ENCODE measurements at places on chromosomes 3 and 15.

- no peak for DNase-seq
Measured at GRCh38 chr3:122364490-122364889, 18.5 kb downstream of the MIX23 start.

- DNase-seq: no peak
Measured at GRCh38 chr3:20096135-20096685, 56.0 kb downstream of the KAT2B start.

DNA sequence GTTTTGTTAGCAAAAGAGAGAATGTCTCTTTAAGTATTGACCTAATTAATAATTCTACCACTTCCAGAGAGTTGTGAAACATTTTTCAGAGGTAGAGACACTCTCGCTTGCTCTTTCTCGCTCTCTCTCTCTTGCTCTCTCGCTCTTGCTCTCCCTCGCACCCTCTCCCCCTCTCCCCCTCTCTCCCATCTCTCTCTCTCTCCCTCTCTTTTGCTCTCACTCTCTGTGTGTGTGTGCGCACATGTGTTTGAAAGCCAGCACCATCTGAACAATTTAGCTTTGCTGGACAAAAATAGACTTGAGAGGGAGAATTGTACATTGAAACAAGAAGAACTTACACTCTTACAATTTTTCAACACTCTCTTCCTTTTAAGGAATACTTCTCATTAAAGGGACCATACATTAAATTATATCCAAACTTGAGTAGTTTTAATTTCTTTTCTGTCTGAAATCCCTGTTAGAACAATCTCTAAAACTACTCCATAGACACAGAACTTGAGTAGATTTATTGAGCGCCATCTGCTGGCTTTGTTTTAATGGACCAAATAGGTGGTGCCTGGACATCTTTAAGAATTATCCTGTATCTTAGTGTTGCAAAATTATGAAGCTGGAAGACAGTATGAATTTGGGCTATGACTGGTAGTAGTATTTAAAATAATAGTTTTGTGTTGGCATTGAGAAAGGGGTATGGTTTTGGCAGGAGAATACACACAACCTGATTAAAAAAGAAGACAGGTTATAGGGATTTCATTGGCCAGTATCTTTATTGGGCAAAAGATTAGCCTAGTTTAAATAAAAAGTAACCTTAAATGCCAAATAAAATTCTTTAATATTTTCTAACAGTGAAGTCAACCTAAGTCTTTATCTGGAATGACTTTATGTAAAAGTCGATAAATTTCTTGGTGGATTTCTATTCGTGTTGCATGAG, 124.6 kb downstream of the AKAP13 start:
- DNase-seq: peak; percentile 11

DNA sequence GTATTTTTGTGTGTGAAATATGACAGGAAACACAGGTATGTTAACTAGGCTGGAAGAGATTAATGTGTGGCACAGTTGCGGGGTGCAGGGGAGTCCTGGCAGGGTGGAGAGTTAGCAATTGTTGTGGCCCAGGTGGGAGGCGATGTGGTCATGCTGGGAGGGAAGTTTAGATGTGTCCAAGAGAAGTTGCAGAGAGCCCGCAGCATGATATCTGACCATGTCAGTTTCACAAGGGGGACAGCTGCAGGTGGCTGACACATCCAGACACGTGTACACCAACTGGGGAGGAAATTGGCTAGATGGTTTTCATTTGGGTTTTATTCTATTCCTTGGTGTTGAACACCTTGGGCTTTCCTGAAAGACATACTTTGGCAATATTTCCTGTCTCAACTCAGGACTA, 172.8 kb upstream of the RGMA start:
- no peak for DNase-seq

DNA sequence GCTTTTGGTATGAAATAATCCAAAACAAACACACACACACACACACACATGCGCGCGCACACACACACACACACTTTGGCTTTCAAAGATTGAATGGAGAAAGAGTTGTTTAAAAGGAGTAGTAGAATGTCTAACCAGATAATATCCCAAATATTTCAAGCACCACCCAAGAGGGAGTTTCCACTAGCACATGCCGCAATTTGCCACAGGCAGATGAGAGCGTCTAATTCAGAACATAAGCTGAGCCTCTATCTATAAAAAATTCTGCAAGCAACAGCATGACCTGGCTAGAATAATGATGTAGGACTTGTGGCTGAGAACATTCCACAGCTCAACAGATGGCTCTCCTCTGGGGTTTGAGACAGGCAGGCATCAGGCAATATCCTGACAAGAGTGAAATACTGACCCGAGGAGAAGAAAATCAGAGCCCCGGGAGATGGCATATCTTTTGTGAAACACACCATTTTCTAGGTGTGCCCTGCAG, 302.5 kb upstream of the GADL1 start:
- no peak for DNase-seq

DNA sequence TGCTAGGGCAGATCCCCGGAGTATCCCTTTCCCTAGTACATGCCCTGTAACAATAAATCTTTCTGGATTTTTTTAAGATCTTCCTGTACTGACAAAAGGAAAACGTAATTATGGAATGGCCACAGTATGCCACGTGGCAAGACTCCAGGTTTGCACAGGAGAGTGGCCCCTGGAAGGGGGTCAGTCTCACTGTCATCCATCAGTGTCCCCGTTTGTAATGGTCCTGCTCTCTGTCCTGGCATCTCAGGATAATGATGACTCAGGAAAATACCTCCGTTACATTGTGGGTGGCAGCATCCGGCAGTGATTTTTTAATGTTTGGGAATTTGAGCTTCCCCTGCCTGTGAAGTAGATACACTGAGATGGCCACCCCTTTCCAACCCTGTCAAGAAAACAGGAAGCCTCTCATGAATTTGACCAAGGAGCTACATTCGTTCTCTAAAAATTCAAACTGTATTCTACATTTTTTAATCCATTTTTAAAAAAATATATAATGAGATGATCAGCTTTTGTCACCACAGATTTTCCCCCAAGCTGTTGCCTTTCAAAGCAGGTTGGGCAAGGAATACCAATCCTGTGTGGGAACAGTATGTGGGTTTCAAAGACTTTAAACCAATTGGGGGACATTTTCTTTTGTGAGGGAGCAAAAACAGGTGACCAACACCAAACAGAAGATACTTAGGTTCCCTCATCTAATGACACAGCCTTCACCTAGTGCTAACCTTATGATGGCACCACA, 110.4 kb downstream of the C3orf70 start:
- DNase-seq: no peak

GRCh38 chr3:71189480-71189879, 394.0 kb downstream of the FOXP1 start:
- peak; percentile 36 for DNase-seq

GRCh38 chr3:21962456-21962855, 211.4 kb upstream of the ZNF385D start:
- no peak for DNase-seq

DNA sequence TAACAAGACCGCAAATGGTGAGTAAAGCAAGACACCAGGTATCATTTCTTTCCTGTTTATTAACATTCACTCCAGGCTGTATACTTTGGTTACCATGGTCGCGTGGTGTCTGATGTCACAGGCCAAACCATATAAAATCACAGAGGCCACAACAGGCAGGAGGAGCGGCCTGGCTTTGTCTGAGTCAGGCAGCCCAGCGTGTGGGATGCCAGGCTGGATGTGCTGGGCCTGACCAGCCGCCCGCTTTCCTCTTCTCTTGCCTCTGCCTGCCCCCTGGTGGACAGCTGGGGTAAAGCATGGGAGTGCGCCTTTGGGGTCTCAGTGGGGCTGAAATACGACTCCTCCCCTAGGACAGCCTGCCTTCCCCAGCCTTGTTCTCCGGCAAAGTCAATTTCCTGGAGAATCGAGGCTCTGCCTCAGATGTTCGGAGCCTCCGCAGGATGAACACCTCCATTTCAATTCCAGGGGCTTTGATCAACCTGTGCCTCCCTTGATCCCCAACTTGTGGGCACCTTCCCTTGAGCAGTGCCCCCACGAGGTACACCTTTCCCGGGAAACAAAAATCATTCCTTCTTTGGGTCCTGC, 78.2 kb downstream of the CCNL1 start:
- DNase-seq: peak; percentile 98

DNA sequence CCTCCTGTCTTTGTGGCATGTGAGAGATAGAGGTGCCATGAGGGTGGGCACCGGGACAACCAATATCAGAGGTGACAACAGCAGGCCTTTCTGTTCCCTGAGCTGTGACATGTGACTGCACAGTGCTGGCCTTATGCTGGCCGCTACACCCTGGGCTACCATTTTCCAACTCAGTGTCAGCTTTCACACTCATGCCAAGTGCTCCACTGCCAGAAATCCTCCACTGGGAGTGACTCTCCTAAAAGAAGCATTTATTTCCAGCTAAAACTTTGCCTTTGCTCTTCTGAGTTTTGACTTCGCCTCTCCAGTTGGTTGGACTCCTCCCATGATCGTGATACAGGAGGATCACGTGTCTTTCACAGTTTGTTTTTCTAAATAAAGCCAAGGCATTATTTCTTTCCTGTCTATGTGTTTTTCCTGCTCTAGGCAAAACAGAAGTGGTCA, 31.4 kb downstream of the CA12 start:
- DNase-seq: no peak

- DNase-seq: peak; percentile 15
Measured at GRCh38 chr3:53588122-53588521, 93.7 kb downstream of the CACNA1D start.

DNA sequence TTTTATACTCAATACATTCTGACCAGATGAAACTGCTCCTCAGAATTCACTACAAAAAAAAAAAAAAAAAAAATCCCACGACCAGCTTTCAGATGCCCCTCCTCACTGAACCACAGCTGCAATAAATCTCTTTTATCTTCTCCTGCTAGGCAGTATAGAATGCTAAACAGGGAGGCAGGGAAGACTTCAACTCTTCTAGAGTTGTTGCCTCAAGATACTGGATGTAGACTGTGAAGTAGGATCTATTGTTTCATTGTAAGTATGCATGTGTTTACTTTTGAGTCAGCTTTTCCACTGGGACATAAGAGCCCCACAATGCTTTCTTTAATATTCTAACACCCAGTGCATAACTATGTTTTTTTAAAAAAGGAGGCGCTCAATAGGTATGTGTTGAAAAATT, 401.4 kb downstream of the TBL1XR1 start:
- no peak for DNase-seq

GRCh38 chr15:46556010-46556409, 921.2 kb downstream of the SQOR start:
- DNase-seq: no peak

GRCh38 chr3:101170062-101170771, 150.2 kb downstream of the IMPG2 start:
- DNase-seq: no peak

GRCh38 chr3:41173926-41174885, 25.1 kb upstream of the CTNNB1 start:
- DNase-seq: no peak

DNA sequence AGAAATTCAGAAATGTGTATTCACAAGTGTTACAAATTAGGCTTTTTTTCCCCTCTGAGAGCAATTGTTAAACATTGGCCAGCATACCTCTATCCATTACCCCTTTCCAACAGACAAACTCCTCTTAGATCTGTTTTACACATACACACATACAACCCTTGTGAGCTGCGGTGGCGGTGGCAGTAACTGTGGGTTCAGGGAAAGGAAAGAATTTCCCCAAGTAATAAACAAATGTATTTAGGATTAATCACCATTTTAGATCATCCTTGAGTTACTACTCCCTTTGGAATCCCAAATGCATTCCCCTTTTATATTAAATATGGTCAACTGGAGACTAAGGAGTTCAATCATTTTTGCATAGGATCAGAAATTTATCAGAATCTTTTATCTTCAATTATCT, 667.0 kb downstream of the FHIT start:
- no peak for DNase-seq

- no peak for DNase-seq
Measured at GRCh38 chr3:114313426-114313825, 19.6 kb downstream of the TIGIT start.

DNA sequence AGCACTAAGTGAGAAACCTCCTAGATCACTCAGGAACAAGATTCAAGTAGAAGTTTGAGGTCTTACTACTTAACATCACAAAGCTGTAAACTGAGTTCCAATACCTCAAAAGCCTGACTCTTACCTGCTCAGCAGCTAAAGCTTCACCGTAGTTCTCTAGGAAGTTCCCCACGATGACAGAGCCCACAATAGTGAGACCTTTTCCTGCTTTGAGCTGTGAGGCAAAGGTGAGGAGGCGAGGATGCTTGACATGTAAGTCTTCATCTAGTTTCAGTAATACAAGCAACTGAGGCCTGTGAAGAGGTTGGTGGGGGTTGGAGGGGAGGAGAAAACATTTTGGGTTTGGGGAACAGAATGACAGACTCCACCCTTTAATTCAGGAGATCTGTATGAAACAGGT, 15.7 kb downstream of the EMC4 start:
- DNase-seq: no peak

DNA sequence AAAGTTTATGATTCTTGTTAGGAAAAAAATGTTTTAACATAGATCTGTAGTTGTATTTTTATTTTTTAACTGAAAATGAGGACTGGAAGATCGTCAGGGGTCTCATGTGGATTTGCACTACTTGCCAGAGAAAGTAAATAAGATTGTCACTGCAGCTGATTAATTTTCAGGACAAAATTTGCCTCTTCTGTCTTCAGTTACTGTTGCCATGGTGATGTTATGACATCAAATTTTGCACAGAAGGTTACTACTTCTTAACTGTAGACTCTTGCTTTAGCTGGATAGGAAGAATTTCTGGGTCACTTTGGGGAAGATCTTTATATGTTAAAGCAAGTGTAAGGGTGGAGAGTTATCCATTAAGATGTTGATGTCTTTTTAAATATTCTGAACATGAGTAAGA, 82.2 kb upstream of the WDR72 start:
- no peak for DNase-seq

DNA sequence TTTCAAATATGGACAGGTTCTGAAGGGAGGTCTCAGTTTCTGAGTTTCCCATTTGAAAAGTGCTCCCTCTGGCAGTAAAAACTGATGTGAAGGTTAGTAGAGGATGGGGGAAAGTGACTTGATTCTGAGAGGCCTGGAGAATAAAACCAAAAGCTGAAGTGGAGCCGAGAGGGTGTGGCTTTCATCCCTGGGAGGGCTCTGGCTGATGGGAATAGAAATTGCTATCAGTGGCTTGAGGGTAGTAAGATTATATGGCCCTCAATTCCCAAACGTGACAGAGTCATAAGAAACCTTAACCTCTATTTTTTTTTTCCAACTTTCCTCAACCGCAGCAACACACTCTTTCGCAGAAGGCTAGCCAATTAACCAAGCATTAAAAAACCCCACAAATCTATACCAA, 185.9 kb downstream of the MEIS2 start:
- no peak for DNase-seq

GRCh38 chr3:118909763-118910162, 124.9 kb downstream of the IGSF11 start:
- DNase-seq: peak; percentile 11

Data from Daoy (cell line).